ENCODE measurements at places on chromosomes 3 and 15.

GRCh38 chr15:32656091-32656490 lies 14.6 kb downstream of the SCG5 start:
- DNase-seq = no peak

DNA sequence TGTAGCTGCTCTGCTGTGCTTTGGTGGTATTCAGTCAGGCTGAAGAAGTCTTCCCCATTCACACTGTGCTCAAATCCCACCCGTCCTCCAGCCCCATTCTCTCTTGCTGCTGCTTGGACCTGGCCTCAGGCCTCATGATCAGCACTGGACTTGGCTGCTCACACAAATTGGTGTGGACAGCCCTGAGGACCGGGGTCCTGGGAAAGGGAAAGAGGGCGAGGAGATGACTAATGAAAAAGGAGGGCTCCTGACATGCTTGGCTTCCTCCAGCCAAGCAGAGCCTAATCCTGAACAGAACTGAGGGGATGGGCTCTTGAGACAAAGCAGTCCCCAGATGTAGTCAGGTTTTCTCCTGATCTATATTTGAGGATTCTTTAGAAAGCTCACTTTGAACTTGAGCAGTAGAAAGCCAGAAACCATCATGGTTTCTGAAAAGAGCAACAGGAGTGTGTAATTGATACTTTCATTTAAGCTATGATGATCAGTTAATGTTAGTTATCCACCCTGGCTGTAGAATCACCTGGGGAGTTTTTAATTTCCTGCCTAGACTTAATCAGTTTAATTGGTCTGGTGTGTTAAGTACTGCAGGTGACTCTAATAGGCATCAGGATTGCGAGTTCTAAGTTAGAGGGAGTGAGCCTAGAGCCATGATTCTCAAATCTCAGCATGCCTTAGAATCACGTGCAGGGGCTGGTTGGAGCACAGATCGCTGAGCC lies 79.4 kb upstream of the THBS1 start:
- DNase-seq = no peak

- DNase-seq = no peak
Measured at GRCh38 chr3:46469680-46470357, 5.1 kb upstream of the LTF start.

DNA sequence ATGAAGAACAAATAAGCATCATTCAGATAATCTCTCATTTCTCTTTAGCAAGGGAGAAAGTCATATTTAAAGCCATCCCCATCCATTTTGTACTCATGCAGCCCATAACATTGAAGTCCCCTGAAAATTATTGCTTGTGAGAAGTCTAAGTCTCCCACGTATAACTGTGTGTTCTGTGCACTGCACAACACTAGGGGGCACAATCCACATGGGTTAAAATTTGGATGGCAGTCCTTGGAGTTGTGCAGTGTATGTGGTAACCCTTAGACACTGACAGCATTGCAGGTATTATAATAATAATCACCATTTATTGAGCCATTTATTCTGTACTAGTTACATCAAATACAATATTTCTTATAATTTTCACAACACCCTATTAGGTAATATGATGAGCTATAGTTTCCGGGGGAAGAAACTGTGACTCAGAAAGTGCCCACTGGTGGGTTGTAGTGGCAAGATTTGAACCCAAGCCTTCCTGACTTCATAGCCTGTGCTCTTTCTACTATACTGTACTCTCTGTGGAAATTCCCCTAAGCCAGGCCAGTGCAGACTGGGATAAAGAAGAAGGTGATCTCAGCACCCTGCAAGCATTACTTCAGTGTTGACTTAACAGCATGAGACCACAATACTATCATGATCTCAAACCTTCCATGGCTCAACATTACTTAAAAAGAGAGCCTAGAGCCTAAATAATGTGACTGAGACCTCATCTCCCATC lies 15.7 kb downstream of the KCNAB1 start:
- DNase-seq = no peak

- no peak for DNase-seq
Measured at GRCh38 chr3:188489639-188490405, 335.9 kb downstream of the LPP start.

- DNase-seq = no peak
Measured at GRCh38 chr3:160133757-160134156, 91.5 kb upstream of the C3orf80 start.

GRCh38 chr15:63436872-63437375 lies 55.3 kb upstream of the CA12 start:
- peak; percentile 52 for DNase-seq

DNA sequence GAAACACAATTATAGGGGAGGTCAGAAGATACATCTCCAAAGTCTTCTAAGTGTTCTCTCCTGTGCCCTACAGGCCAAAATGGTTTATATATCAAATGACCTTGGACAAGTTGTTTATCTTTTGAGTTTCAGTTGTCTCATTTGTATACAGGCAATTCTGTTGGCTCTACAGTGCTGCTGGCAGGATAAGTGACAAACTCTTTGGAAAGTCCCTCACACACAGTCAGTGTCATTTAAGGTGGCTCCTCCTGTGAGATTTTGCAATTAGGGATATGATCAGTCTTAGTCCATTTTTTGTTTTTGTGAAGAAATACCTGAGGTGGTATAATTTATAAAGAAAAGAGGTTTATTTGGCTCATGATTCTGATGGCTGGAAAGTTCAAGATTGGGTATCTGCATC lies 1035.8 kb upstream of the CFAP20DC start:
- DNase-seq = no peak

DNA sequence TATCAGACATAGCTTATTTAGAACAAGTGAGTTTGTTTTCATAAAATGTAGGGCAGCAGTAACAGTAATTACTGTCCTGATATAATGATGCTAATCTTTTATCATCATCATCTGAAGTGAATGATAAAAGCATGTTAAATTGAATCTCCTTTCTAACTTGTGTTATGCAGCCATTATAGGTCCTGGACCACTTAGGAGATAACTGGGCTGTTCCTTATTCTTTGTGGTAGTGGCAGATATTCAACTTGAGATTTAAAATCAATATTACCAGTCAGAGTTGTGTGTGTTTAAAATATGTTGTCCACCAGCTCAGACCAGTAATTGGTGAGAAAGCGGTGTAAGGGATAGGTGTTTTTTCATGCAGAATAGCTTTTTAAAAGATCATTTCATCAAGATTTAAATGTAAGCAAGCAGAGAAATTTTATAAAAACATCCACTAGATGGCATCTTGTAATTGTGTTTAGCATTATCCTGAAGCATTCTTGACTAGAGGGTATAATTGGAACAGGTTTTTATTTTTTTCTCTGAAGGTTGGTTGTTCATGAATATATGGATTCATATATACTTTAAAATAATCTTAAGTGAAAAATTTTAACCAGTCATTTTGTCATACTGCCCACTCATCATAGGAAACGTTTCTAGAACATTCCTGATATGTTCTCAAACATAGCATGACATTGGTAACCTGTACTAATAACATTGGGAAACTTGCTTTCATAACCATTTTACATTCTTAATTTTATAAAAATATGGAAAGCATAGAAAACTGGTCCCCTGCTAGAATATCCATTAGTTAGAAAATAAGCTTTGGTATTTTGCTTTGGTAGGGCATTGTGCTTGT lies 153.9 kb downstream of the BBX start:
- no peak for DNase-seq

DNA sequence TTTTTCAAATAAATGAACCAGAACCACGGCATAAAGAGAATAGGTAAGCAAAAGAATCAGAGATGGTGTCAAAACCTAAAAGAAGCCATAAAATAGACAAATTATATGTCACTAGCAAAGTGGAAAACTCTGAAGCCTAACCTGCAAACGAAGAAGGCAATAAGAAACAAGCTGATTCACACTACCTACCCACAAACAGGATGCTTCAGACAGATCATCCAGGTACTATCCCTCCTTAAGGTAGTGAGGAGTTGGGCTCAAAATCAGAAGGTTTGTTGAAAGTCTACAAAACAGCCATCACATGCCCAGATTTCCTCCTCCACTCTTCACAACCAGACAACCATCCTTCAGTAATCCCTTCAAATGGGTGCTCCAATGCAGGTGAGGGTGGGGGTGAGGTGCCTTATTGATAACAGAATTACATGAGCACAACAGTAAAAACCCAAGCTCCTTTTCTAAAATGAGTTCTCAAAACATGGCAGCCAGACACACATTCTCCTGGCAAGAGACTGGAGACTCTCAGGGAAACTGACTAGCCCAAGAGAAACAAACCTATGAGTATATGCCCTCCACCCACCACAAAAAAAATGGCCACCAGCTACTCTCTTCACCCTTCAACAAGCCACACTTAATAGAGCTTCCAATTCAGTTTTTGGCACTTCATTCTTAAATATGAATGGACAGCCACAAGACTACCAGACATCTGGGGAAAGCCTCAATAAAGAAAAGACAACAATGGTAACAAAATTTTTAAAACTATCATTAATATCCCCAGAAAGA lies 6.4 kb downstream of the KPNA1 start:
- no peak for DNase-seq

GRCh38 chr3:94373456-94373855 lies 310.6 kb downstream of the NSUN3 start:
- no peak for DNase-seq

GRCh38 chr15:83855956-83856355 lies 202.0 kb downstream of the ADAMTSL3 start:
- DNase-seq = no peak
